M059J (cell line): ENCODE measurements at places on chromosomes 1 and 21. TPM values are rescaled to one million over a fixed set of nuclear protein-coding genes. Genes with fewer than 3 reads are reported as not detected.

The SLC35A3 gene
- total RNA-seq = 35.6 and 36.0 TPM in 2 replicates

The GNAT2 gene
- 0.12 TPM in 1 of 2 replicates, not detected in the other for total RNA-seq

DNA sequence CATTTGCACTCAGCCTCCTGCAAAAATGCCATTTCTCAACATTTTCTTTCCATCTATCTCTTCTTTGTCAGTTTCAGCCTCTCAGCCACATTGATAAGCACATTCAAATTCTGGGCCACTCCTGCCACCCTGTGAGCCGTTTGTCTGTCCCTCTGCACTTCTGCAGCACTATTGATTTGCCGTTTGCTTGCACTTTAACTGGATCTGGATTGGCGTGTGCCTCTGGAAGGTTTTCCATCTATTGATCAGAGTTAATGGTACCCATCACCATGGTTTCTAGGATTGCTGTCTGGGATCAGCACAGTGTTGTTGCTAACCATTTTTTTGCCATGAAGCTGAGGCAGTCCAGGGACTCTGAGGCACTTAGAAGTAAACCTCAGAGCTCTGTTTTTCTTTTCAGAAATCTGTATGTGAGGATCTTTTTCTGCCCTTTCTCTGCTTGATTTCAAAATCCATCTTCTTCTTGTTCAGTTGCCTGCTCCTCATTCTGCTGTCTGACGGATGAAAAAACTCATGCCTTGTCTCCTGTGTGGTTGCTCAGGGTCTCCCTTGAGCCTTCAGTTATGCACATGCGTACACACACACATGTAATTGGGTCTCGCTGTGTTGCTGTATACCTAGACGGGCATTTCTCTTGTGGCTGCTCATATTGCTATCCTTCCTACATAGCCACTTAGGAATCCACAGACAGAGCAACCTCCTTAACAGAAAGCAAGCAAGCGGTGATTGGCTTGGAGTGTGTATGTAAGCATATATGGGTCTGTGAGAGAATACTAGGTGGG is 67.9 kb downstream of the NOS1AP start:
- DNase-seq = no peak

DNA sequence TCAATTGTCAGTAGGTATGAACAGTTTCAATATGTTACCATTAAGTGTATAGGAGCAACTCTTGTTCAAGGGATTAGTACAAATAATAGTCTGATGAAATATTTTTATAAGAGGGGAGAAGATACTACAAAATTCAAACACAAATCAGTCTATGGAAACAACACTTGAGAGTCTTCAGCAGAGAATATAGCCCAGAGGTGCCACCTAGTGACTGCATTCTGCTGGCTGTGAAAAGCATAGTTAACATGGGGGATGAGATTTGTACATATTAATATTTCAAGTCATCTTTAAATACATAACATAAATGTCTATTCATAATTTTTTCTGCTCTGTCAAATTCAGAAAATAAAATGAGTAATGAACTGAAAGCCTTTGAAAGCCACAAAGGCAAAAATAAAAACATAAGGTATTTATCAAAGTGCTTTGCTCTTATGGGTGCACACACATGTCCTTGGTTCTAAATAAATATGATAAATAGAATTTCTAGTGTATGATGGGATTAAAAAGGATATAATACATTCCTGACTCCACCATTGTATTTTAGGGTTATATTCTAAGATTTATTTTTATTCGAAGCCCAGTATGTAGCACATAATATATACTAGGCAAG is 440.9 kb upstream of the ZRANB2 start:
- DNase-seq = peak; percentile 5

DNA sequence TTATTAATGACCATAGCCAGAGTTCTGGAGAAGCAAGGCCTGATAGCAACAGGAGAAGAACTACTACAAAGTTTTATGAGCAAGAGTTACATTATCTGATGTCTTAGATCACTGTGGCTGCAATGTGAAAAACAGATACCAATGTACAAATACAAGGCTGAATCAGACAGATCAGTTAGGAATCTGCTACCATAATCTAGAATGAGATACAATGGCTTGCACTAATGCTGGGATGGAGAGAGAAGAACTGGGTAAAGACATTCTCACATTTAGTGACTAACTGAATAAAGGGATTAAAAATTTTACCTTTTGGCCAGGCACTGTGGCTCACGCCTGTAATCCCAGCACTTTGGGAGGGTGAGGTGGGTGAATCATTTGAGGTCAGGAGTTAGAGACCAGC is 41.3 kb downstream of the ARID4B start:
- DNase-seq = peak; percentile 9

DNA sequence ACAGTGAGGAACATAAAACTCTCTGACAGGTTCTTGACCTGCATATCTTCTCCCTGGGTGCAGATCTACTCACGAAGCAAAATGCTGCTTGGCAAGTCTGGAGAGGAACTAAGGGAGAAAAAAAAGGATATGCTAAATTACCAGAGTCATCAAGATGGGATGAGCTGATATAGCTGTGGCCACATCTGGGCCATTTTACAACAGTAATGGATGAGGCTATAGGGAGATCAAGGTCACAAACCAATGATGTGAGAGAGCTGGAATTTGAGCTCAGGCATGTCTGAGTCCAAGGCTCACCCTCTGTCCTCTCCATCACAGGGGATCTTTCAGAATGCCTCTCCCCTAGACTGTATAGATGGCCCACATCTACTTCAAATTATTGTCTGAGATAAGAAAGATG is 26.2 kb downstream of the ZMYND12 start:
- no peak for DNase-seq

DNA sequence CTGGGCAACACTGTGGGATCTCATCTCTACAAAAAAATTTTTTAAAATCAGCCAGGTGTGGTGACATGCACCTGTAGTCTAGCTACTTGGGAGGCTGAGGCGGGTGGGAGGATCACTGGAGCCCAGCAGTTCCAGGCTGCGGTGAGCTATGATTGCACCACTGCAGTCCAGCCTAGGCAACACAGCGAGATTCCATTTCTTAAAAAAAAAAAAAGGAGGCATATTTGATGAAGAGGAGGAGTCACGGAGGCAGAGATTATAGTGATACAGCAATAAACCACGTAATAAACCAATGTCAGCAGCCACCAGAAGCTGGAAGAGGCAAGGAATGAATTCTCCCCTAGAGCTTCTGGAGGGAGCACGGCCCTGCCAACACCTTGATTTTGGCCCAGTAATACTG is 4.0 kb downstream of the LIX1L start:
- DNase-seq = no peak

DNA sequence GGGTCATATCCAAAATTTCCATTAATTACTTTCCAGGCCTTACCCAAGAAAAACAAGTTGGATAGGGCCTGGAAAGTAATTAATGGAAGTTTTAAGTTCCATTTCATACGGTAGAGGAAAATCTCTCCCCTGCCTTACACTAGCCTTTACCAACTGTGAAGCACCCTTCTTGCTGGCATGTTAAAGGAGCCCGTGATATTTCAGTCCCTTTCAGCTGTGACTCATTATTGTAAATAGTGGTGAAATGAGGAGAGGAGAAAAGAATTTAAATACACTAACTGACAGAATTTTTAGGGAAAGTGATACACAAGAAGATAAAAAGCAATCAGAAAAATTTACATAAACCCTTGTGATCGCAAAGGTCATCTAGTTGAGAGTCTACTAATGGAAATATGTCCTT is 20.3 kb upstream of the KAZN start:
- peak; percentile 57 for DNase-seq

The SLAMF7 gene
- total RNA-seq = 3.9 and 7.8 TPM in 2 replicates

DNA sequence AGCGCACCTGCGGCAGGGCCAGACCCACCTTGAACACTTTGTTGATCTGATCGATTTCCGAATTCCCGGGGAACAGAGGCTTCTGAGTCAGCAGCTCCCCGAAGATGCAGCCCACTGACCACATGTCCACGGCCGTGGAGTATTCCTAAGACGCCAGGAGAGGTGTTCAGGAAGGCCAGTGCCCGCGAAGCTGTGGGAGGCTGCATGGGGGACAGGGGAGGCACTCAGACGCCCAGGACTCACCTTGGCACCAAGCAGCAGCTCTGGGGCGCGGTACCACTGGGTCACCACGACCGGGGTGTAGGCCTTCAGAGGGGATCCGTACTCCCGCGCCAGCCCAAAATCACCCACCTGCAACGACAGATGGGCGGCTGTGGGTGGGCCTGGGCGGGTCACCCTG is 11.2 kb upstream of the SLC35E2B start:
- no peak for DNase-seq

The TNN gene
- total RNA-seq = not detected in 2 replicates

- DNase-seq = no peak
These were observed 31.6 kb upstream of the DNAJC6 start for GRCh38 chr1:65277605-65278347.

- DNase-seq = no peak
These were observed 112.2 kb downstream of the DYRK1A start for GRCh38 chr21:37478794-37479193.

DNA sequence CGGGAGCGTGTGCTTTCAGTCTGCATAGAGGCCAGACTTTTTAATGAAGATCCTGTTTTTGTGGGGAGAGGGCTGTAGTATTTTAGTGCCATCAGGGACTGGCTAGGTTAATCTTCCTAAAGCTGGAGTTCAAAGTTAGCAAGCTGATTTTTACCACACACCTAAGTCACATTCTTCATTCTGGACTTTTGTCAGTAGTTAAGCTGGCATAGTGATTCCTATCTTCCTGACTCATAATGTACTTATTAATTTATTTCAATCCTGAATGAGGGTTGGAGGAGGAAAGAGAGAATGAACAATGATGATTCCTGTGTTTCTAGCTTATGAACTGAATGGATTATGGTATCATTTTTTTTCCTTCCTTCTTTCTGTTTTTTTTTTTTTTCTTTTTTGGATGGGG is 24.9 kb upstream of the ZNF644 start:
- no peak for DNase-seq

The DENND1B gene
- 13.6 and 17.0 TPM in 2 replicates for total RNA-seq

The GJA9 gene
- not detected in 2 replicates for total RNA-seq

GRCh38 chr1:66464802-66465201 is 69.2 kb upstream of the SGIP1 start:
- DNase-seq = peak; percentile 98

GRCh38 chr1:37807220-37807554 is 403 bp upstream of the C1orf122 start:
- DNase-seq = no peak

GRCh38 chr1:44422161-44422560 is 17.1 kb downstream of the RNF220 start:
- DNase-seq = no peak

DNA sequence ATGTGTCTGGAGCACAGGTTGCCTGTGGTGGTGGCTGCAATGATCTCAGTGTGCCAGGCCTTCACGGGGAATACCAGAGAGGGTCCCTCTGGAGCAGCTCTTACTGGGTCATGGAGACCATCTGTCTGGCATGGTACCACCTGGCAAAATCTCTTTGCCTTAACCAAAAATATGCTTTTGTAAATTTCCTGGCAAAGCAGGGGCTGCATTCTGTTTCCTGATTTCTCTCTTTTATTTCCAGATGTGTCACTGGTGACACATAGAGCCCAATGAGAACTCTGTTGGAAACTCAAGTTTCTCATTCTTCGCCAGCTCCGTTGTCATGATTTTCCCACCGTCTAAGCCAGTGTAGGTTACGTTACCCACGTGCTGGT is 136.5 kb downstream of the FGGY start:
- DNase-seq = peak; percentile 84

DNA sequence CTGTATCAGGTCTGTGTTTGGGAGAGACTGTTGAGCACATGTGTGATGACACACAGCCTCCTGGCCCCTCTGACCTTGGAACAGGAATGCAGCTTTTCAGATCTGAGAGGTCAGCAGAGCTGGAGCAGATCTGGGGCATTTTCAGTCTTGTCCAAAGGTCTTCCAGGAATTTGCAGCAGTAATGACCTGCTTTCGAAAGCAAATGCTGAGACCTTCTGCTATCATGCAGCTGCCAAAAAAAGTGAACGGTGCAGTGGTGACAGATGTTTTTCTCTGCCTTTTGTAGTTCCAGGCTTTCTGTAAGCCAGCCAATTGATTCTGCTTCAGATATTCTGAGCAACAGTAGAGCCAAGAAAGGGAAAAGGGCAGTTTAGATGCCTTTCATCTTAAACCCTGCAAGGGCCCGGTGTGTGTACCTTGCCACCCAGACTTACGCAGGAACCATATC is 137.8 kb upstream of the COA6 start:
- no peak for DNase-seq

GRCh38 chr1:166272155-166272554 is 105.4 kb upstream of the FAM78B start:
- DNase-seq = no peak

GRCh38 chr1:43383449-43383848 is 6.2 kb downstream of the MED8 start:
- DNase-seq = peak; percentile 50

The MAN1C1 gene
- total RNA-seq = 3.3 and 4.4 TPM in 2 replicates

DNA sequence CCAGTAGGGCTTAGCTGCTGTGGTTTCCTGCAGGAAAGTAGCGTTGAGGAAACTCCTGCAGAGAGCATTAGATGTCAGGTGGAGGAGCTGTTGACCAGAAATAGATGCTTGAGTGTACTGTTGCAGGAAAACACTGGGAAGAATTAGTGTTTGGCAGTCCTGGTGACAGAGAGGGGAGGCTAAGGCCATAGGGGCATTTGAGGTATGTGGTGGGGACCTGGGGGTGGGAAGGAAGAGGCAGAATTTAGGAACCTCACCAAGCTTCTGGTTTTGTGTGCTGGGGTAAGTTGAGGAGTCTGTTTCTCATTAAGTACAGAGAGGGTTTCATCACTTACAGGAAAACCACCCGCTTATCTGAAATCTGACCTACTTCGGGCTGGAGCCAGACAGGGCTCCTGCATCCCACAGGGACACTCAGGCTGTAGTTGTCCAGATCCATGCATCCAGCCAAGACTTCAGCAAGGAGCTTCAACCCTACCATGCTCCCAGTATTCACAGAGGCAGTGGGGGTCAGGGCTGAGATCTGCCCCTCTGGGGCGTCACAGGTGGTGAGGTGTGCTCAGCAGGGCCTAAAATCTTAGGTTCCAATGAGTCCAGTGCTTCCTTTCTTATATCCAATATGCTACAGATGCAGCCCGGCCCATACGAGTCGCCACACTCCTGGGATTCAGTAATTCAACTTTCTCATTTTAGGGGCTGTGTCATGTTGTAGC is 15.1 kb downstream of the SH2D2A start:
- peak; percentile 63 for DNase-seq

DNA sequence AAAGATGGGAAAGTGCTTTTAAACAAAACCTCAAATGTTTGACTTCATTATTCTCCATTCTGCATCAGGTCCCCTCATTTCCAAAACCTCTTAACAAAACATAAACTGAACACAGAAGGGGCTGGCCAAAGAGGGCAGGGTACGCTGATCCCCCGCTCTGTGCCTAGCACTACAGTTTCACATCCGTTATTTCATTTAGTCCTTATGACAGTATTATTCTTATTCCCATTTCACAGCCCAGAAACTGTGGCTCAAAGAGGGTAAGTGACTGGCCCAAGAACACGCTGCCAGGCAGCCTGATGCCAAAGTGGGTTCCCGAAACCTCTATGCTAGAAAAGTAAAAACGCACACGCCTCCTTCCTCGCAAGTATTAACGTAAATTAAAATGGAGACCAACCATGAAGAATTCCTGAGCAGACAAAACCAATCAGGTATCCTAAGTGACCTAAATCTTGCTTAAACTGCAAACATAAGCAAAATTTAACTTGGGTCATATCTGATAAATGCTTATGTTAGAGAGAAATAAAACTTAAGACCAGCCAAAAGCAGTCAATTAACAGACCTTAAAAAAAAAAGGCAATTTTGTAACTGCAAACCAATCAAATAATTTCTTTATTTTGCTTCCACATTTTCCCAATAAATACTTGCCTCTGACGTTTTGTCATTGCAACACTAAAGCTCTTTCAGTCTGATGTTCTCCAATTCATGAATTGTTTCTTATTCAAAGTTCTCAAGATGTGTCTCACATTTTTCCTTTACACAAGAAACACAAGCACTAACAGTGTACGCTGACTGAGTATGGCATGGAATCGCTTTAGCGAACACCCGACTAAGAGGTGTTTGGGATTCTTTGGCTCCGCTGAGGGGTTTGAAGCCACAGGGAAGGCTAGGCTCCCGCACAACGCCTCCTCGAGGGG is 653 bp downstream of the CASP9 start:
- no peak for DNase-seq
